Natural killer cell (primary cell): ENCODE measurements at places on chromosomes 7 and 10. TPM values are rescaled to one million over a fixed set of nuclear protein-coding genes. Genes with fewer than 3 reads are reported as not detected.

Gene ELFN1
- total RNA-seq = 0.30 TPM

DNA sequence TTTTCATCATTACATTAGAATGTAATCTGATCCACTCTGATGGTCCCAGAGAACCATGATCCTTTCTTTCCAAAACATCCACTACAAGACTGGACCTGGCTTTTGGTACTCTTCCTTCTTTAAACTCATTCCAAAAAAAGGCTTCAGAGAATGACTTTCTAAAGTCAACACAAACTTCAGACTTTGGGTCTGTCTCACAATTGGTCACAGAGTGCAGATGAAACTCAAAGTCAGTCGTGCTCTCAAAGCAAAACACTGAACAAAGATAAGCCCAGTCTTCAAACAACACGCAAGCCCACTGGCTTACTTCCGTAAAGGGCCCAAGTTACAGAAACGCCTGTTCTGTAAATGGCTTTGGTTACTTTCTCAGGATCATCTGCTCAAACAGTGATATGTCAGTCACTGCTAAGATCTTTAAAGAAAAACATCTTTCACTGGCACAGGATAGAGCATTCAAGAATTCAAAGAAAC lies 250.9 kb upstream of the MKLN1 start:
- no peaks in the 10 kb centered on the region for H3K27me3 ChIP-seq
- H3K27ac ChIP-seq = no peak overlapping the region
- H3K4me3 ChIP-seq = no peak overlapping the region
- H3K36me3 ChIP-seq = peaks cover 7% of the 10 kb centered on the region
- peaks cover 10% of the 10 kb centered on the region for H3K4me1 ChIP-seq
- no peak for DNase-seq

- no peak for DNase-seq
- H3K36me3 ChIP-seq = no peaks in the 10 kb centered on the region
- H3K4me1 ChIP-seq = peaks cover 2% of the 10 kb centered on the region
- H3K27ac ChIP-seq = no peak overlapping the region
- H3K4me3 ChIP-seq = no peak overlapping the region
Measured at GRCh38 chr10:23694446-23694920, 255.6 kb downstream of the OTUD1 start.

DNA sequence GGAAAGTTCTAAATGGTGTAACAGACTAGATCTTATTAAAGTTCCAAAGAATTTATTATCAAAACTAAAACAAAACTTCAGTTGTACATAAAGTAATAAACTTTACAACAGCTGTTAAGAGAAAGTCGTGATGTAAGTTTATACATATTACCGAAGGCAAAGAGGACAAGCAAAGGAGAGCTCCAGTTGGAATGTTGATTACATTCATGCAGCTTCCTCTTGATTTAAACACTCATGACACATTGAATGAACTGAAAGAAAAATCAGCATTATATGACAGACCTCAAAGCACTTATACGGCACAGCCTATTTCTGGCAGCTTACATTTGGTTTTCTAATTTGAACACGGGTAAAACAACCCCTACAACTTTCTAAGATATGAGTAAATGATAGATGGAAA lies 13.6 kb downstream of the SRI start:
- no peaks in the 10 kb centered on the region for H3K27me3 ChIP-seq
- no peak overlapping the region for H3K4me3 ChIP-seq
- DNase-seq = no peak
- H3K4me1 ChIP-seq = no peaks in the 10 kb centered on the region
- H3K36me3 ChIP-seq = peaks cover 76% of the 10 kb centered on the region

DNA sequence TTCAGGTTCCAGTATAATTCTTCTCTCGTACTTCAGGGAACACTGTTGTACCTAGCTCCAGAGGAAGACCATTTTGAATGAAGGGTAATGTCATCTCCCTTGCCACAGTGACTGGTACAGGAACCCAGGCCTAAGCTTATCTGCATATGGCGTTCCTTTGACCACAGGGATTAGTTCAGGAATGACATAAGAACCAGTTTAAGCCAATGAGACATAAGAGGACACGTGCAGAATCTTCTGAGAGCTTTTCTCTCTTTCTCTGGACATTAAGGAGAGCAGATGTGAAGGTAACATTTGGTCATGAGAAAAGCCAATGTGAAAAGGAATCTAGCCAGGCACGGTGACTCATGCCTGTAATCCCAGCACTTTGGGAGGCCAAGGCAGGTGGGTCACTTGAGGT lies 21.8 kb upstream of the HIBADH start:
- DNase-seq = no peak
- peaks cover 2% of the 10 kb centered on the region for H3K27me3 ChIP-seq
- H3K27ac ChIP-seq = no peak overlapping the region
- H3K36me3 ChIP-seq = no peaks in the 10 kb centered on the region
- H3K4me1 ChIP-seq = no peaks in the 10 kb centered on the region
- no peak overlapping the region for H3K4me3 ChIP-seq

DNA sequence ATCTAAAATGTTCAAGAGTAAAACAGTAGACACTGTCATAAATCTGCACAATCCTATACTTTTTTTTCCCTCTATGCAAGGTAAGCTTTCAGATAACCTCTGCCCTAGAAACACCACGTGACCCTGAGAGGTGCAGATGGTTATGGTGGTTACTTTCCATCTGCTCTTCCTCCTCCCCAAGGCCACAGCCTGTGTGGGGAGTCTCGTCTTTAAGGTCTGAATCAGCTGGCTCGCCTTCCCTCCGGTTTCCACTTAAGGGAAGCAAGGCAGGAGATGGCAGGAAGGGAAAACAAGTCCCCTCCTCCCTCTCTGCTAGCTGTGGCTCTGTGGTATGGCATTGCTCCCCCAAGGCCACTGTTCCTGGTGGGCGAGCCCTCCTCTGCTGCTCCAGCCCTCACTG lies 181.8 kb downstream of the GLI3 start:
- no peaks in the 10 kb centered on the region for H3K27me3 ChIP-seq
- H3K27ac ChIP-seq = no peak overlapping the region
- no peaks in the 10 kb centered on the region for H3K4me1 ChIP-seq
- no peak overlapping the region for H3K4me3 ChIP-seq
